Activated CD4-positive, CD25-positive, alpha-beta regulatory T cell treated with anti-CD3 and anti-CD28 coated beads, Interleukin-2, amount 50 U/mL, for 16 hours (primary cell): ENCODE measurements at places on chromosomes 3 and 15.

DNA sequence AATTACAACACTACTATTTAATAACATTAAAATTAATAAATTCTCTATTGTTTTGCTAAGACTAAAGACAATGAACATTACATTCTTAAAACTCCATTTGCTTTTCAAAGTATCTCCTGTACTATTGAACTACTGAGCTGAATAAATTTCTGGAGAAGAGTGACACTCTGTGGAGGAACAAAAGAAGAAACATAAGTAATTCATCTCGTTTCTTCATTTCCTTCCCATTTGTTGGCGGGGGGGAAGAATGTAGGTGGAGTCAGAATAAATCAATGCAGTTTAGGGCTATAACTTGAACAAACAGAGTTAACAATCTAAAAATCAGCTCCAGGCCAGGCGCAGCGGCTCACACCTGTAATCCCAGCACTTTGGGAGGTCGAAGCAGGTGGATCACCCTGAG, 32.7 kb downstream of the EFHB start:
- DNase-seq: no peak

DNA sequence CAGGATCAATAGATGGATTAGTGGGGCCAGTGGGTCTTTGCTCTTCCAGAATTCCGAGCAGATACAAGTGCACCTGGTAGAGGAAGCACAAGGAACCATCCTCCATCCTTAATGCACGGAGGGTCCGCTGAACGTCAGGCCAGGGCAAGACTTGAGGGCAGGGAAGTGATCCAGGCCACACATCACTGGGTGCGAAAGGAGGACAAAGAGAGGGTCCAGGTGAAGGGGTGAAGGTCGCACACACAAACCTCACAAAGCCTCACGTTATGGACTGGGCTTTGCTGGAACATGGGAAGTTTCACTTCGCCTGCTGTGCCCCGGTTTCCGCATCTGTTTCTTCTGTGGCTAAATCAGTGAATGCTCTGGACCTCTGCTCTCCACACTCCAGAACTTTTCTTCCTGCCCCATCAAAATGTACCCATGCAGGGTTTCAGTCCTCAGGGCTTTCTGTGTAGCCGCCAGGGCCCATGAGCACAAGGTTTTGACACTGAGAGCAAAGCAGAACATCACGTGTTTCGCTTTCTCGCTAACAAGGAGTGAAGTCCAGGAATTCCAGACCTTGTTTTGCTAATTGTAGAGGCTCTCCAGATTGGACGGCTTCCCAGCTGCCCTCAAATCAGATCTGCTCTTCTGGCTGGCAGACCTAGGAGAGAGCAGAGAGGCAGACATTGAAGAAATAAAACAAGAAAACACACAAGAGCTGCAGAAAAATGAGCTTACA, 56.3 kb downstream of the KLF15 start:
- no peak for DNase-seq

DNA sequence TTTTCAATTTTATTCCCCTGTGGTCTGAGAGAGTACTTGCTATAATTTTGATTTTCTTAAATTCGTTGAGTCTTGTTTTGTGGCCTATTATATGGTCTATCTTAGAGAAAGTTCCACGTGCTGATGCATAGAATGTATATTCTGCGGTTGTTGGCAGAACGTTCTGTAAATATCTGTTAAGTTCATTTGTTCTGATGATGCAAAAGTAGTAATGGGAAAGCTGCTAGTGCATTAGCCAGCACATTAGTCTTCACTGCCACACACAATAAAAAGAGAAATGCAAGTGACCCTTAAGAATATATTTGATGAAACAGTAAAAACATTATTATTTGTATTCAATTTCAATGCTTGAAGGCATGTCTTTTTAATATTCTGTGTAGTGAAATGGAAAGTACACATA, 84.8 kb downstream of the GTPBP8 start:
- no peak for DNase-seq

DNA sequence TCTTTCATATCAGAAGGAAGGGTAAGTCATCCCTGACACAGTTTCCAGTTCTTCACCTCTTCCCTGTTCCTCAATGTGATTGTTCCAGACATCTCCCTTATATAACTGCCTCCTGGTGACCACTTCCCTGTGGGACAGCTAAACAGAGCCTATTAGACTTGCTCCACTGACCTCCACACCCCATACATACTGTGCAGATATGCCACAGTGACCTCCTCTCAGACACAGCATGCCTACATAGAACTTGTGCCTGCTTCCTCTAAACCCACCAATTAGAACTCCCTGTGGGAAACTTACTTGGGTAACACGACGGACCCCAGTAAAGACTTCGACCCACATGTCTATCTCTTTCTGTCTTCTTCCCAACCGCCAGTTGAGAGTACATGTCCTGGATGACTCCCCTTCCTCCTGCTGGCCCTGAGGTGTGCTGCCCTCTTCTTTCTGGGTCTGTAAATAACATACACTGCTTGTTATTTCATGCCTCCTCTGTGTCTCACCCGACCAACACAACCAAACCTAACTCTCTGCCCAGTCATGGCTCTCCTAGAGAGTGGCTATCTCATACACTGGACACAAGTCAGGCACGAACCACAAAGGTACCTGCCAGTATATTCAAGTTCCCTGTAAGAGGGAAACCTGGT, 53.0 kb downstream of the IGSF11 start:
- DNase-seq: no peak

GRCh38 chr15:32671339-32672325, 30.1 kb downstream of the SCG5 start:
- DNase-seq: no peak

DNA sequence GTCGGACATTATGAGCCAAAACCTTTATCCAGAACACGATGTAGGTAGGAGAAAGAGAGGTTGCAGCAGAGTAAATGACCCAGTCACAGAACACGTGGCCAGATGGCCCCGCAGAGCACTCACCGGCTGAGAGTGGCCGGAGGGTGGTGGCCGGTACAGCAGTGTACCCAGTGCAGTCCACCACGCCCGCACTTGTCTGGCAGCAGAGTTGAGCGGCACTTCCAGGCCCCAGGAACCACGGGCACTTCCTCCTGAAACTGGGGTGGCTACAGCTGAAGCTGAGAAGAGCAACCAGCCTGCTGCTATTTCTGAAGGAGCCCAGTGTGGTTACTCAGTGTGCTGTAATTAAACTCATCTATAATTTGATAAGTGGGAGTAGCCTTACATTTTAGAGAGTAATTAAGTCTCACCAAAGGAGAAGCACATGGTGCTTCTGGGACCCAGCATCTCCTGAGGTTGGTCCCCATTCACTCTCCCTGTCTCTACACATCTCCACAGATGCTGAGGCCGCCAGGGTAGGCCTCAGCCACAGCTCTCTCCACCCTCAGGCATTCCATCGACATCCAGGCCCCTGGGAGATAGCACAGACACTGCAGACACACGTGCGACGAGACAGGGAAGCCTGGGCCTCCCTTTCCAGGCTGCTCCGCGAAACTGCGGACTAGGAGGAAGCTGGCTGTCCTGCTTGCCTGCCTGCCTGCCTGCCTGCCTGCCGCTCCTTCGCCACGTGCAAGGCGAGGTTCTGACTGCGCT, 49.8 kb downstream of the BDH1 start:
- DNase-seq: no peak

DNA sequence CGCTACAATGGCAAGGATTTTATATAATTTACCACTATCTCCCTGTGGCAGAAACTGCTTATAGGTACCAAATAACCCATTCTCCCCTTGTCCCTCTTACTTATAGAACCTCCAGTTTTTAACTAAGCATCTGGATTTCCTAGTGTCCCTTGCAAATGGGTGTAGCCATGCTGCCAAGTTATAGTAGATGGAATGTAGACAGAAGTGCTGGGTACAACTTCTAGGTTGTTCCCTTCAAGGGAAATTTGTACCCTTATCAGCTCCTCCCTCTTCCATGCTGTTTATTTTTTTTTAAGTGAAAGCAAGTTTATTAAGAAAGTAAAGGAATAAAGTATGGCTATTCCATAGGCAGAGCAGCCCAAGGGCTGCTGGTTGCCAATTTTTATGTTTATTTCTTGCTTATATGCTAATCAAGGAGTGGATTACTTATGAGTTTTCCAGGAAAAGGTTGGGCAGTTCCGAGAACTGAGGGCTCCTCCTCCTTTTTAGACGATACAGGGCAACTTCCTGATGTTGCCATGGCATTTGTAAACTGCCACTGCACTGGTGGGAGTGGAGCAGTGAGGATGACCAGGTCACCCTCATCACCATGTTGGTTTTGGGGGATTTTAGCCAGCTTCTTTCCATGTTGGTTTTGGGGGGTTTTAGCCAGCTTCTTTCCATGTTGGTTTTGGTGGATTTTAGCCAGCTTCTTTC, 40.1 kb upstream of the TM4SF19 start:
- no peak for DNase-seq

GRCh38 chr15:70437882-70438451, 325.4 kb downstream of the UACA start:
- DNase-seq: no peak

- no peak for DNase-seq
Observed at GRCh38 chr3:73661265-73661664, 36.5 kb upstream of the PDZRN3 start.

DNA sequence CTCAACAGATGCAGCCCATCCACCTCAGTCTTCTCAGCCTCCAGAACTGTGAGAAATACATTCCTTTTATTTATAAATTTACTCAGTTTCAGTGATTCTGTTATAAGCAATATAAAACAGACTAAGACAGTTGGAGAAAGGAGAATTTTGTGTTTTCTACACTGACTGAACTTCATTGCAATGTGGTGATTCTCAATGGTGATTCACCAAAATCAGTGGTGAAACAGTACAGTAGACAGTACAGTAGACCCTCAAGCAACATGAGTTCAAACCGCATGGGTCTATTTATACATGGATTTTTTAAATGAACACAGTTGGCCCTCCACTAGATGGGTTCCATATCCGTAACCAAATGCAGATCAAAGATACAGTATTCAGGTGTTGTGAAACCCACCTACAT, 403.1 kb upstream of the TGFBR2 start:
- no peak for DNase-seq

DNA sequence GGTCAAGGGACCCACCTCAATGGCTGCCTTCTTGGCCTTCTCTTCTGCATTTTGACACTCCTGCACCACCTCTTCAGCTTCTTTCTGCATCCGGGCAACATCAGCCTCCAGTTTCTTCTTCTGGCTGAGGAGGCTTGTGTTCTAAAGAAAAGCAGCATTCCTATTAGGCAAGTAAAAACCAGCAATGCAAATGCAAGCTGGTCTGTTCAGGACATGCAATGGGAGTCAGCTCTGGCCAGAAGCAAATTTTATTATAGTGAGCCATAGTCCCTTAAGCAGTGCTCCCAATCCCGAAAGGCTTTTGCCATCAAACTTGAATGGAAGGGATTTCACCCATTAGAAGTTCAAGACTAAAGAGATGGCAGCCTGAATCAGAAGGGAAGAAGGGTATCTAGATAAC, 97.7 kb downstream of the HHLA2 start:
- no peak for DNase-seq

DNA sequence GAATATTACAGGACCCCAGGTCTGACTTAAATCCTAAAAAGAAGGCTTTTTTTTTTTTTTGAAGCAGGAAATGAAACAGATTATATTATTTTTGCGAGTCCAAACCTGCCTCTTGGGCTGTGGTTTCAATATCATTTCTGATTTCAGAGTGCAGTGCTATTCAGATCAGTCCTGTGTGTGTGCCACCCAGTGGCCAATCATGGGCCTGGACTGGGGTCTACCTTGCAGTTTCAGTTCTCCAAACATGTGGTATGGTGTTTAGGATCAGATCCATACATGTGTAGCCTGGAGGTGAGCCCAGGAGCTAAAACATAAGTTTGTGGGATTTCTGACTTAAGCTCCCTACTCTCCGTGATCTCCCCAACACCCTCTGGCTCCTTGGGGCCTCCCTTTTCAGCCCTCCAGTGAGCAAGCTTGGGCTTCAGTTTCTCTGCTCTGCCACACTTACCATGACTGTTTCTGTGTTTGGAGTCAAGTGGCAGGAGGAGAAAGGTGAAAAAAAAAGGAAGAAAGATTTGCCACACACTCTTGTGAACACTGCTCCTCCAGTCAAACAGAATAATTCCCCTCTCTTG, 12.1 kb upstream of the THSD4 start:
- no peak for DNase-seq

GRCh38 chr3:72152551-72153476, 367.9 kb upstream of the PROK2 start:
- DNase-seq: no peak

- no peak for DNase-seq
Observed at GRCh38 chr15:45943240-45943639, 308.4 kb downstream of the SQOR start.

DNA sequence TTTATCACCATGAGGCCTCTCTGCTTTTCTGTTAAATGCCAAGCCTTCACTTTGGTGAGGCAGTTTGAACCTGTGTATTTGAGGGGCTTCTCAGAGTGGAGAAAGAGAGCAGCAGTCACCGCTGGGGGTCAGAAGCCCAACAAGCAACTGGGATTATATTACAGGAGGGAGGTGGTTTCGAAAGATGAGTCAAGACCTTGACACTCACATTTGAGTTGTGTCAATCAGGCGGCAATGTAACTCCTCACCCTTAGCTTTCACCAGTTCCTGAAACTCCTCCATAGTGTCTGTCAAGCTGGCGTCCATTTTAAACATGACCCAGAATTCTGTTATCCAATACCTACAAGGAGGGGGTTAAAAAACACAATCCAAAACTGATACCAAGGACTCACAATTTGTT, 46.5 kb downstream of the RASGRP1 start:
- no peak for DNase-seq
